Motor neuron (in vitro differentiated cells): ENCODE measurements at places on chromosomes 6 and 20. TPM values are rescaled to one million over a fixed set of nuclear protein-coding genes. Genes with fewer than 3 reads are reported as not detected.

The TMEM14A gene
- 68.5 and 71.3 TPM in 2 replicates for total RNA-seq

The ANKRD66 gene
- 0.13 TPM in 1 of 2 replicates, not detected in the other for total RNA-seq

The MTG2 gene
- 18.7 and 20.0 TPM in 2 replicates for total RNA-seq

- ATAC-seq: no peak
These were observed 16.7 kb upstream of the CDK5RAP1 start for GRCh38 chr20:33418033-33418432.

GRCh38 chr20:24096864-24097450, 108.4 kb upstream of the GGTLC1 start:
- no peak for ATAC-seq

DNA sequence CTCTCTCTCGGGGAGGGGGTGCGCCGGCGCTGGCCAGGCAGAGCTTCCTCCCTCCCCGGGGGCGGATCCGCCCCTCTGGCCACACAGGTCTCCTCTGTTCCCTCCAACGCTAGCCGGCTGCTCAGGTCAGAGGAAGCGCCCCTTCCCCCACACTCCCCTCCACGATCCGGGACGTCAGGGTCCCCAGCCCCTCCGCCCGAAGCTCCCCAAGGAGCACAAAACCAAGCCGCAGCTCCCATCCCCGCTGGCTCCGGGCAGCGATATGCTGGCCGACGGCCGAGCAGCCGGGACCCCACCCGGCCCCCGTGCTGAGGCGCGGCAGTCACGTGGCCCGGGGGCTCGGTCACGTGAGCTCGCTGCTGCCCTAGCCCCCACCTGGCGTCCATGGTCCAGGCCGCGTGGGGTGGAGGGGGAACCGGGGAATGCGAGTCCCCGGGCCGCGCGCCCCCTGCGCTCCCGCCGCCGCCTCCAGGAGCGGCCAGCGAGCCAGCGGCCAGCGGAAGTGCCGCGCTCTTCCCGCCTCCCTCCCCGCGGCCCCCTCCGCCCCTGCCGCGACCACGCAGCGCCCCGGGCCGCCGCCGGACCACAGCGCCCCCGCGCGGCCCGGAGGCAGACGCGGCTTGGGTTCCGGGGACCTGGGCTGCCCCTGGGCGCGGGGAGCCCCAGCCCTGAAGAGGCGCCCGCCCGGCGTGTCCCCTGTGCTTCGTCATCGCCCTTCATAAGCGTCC, at the start of gene SLC35B2:
TSS of gene SLC35B2 (minus strand) at position 504 of the 728 bp plus-strand sequence. CDS start at position 386, 118 bp downstream.
- peak; percentile 77 for ATAC-seq

- no peak for ATAC-seq
These were observed 46.1 kb downstream of the FAM50B start for GRCh38 chr6:3895312-3895653.

The MDFI gene
- total RNA-seq: 22.4 and 29.0 TPM in 2 replicates

- no peak for ATAC-seq
These were observed 24.4 kb downstream of the GRIK2 start for GRCh38 chr6:101417900-101418299.

The PHACTR1 gene
- total RNA-seq: 13.4 and 14.8 TPM in 2 replicates
